Hematopoietic multipotent progenitor cell treated with erythropoietin and hydrocortisone succinate and interleukin-3 and kit ligand, for 6 days (in vitro differentiated cells): ENCODE measurements at places on chromosomes 12 and 14.

DNA sequence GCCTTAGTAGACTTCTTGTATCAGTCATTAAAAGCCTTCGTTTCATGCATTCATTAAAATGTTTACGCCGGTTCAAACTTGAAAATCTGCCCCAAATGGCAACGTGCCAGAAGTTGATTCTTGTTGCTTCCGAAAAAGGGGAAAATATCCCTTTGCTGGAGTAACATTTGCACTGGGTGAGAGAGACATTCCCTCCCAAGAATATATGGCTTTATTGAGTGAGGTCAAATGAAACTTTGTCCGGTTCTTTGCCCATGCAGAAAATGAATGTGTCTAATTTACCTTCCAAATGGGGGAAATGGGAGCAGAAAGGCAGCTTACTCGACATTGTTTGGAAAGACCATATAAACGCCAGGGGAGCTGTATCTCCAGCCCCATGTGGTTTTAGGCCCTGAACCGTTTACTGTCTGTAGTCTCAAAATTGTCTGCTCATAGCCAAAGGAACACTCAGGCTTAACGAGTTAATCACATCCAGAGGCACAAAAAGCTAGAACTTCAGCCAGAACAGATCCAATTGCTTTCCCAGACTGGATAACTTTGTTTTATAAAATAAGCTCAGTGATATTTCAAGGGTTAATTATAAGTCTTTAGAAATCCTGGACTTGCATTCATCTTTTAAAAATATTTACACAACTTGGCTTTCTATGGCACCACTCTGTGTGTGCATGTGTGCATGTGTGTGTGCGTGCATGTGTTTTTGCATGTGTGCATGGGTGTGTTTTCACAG, 2.9 kb upstream of the EMP1 start:
- no peak for DNase-seq

- no peak for DNase-seq
Measured at GRCh38 chr12:30100741-30101140, 317.0 kb upstream of the TMTC1 start.

DNA sequence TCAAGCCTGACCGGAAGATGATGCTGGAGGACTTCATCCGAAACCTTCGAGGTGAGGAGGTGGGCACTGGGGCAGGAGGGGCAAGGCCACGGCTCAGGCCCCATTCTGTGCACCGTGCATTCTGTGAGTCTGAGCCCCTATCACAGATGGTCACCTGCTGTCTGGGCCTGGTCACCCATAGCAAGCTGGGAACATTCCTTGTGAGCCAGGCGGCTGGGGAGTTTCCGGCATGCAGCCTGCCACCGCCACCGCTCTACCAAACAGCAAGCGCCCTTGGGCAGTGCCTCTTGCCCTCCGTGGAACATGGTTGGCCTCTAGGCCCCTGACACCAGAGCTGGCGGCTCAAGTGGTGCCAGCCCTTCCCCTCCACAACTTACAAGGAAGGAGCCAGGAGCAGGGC, 56.3 kb downstream of the SLC6A12 start:
- DNase-seq = no peak

GRCh38 chr14:95774265-95775160, 60.6 kb upstream of the TCL1A start:
- peak; percentile 79 for DNase-seq

DNA sequence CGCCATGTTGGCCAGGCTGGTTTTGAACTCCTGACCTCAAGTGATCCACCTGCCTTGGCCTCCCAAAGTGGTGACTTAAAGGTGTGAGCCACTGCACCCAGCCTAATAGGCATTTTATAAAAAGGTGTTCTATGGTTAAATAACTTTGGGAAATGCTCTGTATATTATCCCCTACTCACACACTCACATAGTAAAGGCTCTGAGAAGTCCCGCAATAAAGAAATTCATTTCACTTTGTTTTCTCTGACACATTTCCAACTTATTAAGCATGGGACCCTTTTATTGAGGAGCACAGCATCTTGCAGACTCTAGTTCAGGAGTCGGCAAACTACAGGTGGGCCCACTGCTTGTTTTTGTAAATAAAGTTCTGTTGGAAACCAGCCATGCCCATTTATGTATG, 63.9 kb downstream of the RNFT2 start:
- DNase-seq = no peak

- no peak for DNase-seq
Measured at GRCh38 chr14:43306053-43306452, 1201.0 kb downstream of the FSCB start.

DNA sequence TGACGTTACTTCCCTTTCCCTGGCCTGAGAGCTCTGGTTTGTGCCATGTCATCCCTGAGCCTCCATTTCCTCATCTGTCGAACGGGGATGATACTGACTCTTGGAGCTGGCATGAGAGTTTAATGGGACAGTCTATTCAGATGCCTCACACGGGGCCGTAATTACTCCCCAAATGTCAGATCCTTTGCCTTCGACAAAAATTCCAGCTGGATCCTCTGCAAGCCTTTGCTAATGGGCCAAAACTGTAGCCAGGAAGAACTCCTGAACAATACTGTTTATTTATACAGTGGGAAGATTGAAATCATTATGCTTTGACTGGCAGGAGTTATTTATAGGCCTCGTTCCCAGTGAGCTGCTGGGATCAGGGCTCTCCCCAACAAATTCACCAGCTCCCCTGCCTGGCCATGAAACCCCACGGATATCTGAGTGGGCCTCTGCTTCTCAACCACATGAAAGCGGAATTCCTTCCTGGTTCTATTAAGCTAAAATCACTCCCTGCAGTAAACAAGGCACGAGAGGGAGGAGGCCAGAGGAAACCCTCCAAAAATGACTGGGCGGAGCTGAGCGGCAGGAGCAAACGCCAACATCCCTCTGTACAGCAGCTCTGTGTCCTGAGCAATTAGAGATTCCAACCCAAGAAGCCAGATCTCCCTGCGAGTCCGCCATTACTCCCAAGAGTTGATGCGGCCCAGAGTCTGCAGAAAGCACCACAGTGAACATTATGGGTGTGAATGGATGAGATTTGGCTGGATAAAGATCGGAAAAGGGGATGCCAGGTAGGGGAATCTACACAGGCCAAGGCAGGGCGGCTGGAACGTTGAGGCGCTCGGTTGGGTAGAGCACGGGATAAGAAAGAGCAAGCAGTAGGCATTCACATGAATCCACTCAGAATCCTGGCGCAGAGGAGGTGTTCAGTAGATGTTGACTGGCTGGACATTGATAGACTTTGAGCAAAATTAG, 326.1 kb downstream of the BCL11B start:
- no peak for DNase-seq

GRCh38 chr14:51460011-51460410, 191.7 kb upstream of the FRMD6 start:
- no peak for DNase-seq

DNA sequence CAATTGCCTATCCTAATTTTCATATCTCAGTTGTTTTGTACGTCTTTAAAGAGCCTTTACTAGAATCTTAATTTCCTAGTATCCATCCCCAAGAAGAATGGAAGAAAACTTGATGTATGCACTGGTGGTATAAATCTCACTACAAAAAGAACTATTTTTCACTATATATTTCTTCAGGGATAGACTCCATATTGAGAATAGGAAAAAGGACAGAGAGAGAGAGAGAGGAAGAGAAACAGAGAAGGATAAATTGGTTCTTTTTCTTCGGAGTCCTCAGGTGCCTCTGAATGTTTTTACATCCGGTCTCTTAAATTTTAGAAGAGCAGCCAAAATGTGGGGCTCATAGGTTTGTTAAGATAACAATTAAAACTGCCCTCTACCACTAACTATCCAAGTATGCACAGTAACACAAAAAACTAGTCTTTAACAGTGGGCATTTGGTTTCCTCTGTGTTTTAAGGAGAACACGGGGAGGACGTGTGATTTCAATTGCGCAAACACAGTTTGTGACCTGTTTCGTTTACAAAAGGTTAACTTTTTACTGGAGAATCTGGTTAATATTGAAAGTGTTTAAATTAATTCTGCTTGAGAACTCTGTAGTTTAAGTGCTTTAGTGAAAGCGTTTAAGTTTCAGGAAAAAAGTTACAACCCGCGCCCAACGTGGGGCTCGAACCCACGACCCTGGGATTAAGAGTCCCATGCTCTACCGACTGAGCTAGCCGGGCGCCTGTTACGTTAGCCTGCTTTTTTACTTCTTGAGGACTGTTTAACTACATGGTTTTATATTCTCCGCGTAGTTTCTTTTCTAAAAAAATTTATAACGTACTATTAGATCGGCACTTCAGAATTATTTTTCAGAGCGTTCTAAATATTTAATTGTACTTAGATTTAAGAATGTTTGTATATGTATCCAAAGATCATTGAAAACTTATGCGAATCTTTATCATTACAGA, 5.1 kb upstream of the PSMA3 start:
- peak; percentile 81 for DNase-seq

GRCh38 chr14:67680941-67681340, 6.5 kb upstream of the VTI1B start:
- DNase-seq = peak; percentile 82

DNA sequence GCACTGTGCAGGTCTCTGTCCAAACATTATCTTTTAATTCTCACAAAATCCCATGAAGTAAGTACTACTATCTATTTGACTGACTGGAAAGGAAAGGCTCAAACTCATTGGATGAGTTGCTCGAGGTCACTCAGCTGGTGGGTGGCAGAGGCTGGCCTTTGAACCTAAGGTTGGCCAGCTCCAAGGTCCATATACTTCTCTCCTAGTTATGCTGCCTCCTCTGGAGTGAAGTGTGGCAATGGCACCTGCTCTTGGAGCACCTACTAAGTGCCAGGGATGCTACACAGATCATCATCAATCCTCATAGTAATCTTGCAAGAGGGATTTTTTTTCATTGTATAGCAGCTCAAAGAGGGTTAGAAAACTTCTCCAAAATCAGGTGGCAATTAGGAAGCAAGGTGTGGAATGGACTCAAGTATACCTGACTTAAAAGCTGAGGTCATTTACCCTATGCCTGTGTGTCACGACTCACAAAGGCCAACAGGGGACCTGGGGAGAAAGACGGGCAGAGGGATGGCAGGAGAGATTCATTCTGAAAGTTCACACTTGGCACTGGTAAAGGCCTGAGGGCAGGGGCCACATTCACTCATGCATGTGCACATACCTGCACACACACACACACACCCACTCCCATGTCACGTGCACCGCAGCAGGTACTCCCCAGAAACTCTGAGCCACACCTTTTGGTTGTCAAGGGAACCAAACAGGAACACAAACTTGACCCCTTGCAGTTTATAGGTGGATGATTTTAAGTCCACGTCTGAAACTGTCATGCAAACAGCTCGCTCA, 146.4 kb downstream of the FOXN3 start:
- DNase-seq = no peak

GRCh38 chr12:96337953-96338352, 62.3 kb downstream of the CDK17 start:
- DNase-seq = no peak

- DNase-seq = peak; percentile 5
Measured at GRCh38 chr14:105793836-105794235, 267.5 kb downstream of the TMEM121 start.

DNA sequence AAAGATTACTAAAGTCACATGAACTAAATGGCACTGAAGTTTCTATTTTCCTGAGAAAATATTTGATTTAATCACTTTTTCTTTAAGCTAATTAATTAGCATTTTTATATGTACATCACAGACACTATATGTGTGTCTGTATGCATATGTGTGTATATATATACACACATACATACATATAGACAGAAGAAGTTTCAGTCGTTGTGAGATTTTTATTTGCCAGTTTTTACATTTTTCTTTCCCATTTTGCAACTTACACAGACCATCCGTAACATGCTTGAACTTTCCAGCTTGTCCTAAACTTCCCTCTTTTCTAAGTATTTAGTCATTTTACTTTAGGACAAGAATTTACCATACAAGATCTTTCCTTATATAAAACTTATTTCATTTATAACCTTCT, 299.1 kb downstream of the IPO8 start:
- DNase-seq = no peak

DNA sequence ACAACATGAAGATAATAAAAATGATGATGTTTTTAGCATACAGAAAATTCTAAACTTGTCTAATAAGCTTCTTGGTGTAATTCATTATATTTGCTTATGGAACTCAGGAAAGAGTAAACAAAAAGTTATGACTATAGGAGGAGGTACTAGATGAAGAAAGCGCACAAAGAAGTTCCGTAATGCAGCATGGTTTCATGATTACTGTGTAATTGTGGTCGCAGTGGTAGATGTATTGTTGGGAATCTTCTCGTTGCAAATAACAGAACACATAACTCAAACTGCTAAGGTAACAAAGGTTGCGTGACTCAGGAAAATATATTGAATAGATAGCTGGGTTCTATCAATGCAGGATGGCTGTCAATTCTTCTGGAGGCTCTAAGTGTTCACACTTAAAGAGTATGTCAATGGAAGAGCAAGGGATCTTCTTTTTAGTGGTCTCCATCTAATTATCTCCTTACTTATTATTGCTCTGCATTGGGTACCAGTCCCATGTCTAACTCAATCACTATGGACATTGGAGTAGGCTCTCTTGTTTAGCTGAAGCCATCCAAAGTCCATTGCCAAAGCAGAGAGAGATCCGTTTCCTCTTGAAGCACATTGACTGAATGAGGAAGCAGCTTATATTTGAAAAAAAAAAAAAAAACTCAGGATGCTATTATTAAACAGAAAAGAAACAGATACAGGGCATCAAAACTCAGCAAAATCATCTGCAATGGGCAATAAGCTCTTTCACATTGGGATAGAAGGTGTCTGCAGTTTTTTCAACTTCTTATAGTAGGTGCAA, 283.4 kb upstream of the ATP2B1 start:
- no peak for DNase-seq

DNA sequence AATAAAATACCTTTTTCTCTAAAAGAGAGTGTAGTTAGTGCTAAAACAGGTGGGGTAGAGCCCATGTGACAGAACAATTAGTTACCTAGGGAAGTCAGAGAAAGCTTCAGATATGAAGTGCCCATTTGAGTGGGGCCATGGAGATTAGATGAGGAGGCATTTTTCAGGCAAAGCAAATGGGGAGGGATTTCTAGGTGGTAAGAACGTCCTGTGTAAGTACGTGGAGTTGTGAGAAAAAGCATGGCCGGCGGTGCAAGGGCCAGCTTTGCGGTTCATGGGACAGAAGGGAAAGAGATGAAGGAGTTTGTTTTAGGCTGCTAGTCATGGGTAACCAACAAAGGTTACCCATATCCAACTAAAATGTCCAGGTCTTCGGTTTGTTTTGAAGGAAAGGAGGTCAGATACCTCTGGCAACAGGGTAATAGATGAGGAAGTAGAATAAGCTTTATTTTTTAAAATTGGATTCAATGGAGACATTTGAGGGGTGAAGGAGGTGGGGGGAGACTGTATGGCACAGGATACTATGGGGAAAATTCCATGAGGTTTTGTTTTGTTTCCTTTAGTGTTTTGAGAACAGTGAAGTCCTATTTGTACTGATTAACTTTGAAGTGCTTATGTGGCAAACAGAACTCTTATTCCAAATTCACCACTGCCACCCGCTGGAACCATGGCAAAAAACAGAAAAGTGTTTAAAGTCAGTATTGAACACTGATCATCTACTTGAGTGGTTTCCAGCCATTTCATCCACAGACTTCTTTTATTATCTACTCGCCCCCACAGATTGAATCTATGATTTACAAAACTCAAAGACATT, 10.0 kb upstream of the SNRPF start:
- DNase-seq = peak; percentile 33

GRCh38 chr12:94676922-94677321, 26.6 kb upstream of the TMCC3 start:
- no peak for DNase-seq

GRCh38 chr12:103838254-103838914, 2.6 kb downstream of the NT5DC3 start:
- no peak for DNase-seq

GRCh38 chr14:100332797-100333196, 9.7 kb downstream of the SLC25A47 start:
- DNase-seq = no peak
